ENCODE measurements at places on chromosomes 5 and 9. TPM values are rescaled to one million over a fixed set of nuclear protein-coding genes. Genes with fewer than 3 reads are reported as not detected.

GRCh38 chr5:169350759-169351240 is 49.9 kb upstream of the SLIT3 start:
- no peaks in the 10 kb centered on the region for H3K4me1 ChIP-seq
- H3K4me3 ChIP-seq: no peak overlapping the region
- no peaks in the 10 kb centered on the region for H3K36me3 ChIP-seq
- DNase-seq: peak; percentile 10

DNA sequence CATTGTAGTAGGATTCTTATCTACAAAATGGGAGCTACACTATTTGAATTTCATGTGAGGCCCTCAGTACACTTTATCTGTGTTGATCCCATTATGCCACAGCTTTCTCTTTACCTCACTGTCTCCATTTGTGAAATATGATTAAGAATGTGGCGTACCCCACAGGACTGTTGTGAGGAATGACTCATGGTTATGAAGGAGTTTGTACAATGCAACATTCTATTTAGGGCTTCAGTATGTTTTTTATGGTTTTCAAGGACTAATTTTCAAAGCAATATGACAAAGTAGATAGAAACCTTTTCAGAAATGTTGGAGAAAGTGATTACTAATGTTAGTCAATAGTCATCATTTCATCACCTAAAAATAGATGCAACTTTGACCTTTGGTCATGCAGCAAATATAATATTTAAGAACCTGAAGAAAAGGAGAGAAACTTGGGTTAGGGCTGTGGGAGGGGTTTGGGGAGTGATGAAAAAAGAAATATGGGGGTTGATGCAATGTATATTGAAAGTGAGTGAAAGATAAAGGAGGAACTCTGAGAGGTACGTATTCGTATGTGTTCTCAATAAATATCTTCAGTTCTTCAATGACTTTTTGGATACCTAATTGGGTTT is 53.7 kb upstream of the PIP5K1B start:
- DNase-seq: no peak
- H3K27ac ChIP-seq: no peak overlapping the region
- H3K4me3 ChIP-seq: no peak overlapping the region
- no peaks in the 10 kb centered on the region for H3K36me3 ChIP-seq

GRCh38 chr9:100761276-100761802 is 183.5 kb downstream of the CAVIN4 start:
- no peaks in the 10 kb centered on the region for H3K27me3 ChIP-seq
- H3K36me3 ChIP-seq: no peaks in the 10 kb centered on the region
- no peak overlapping the region for H3K27ac ChIP-seq
- H3K4me3 ChIP-seq: no peak overlapping the region
- H3K4me1 ChIP-seq: no peaks in the 10 kb centered on the region

Gene PLCXD3
- total RNA-seq: 71.4 TPM

DNA sequence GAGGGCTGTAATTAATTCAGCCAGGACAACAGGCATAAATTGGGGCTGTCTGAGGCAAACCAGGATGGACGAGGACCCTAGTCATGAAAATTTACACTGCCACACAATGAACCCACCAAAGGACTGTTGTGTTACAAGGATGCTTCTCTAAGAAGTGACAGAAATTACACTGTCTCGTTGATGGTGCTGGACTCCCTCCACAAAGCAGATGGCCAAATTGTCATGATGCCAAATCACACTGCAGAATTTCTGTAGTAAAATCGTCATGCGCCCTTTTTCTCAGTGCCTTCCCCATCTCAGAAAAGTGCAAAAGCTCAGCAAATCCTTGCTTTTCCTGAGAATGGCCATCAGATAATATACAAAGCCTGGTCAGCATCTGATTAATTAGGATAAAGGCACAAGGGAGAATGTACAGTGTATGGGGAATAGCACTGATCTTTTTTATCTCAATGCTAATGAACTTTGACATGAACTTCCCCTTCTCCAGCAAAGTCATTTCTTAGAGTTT is 545.8 kb downstream of the CSNK1G3 start:
- H3K27ac ChIP-seq: no peak overlapping the region
- H3K4me1 ChIP-seq: peaks cover 14% of the 10 kb centered on the region
- no peak overlapping the region for H3K4me3 ChIP-seq
- H3K27me3 ChIP-seq: no peaks in the 10 kb centered on the region
- H3K36me3 ChIP-seq: no peaks in the 10 kb centered on the region

DNA sequence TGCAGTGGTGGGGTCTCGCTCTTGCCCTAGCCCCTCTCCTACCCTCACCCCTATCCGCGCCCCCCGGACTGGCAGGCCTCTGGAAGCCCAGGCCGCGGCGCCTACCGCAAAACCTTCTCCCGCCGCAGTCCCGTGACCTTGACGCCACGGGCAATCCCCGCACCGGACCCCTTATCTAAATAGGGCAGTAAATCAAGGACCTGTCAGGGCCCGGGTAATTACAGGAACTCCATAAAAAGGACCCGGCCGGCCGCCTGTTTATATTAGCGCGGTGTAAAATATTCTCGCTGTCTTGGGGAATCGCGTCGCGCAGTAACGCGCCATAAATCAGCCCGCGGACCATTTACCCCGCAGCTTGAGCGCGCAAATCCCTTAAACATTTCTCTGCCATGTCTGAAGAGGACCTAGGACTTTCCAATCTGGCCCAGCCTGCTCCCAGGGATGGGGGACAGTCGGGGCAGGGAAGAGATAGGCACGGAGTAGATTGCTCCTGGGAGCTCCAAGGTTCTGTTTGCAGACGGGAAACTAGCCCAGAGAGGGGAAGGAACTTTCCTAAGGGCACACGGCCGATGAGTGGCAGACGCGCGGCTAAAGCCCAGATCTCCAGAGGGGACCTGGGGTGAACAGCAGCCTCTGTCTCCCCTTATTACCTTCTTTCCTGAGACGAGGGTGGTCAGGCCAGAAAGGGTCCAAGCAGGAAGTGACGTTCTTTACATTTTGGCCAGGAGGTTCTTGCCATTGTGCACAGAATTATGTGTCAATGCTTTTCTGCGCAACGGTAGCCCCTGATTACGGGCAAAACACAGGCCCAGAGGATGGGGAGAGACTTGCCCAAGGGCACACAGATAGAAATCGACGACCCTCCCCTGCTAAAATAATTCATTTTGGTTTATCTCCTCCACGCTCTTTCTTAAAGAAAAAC is 4.8 kb upstream of the HAND1 start:
- no peak overlapping the region for H3K4me3 ChIP-seq
- H3K27me3 ChIP-seq: peaks cover 27% of the 10 kb centered on the region
- DNase-seq: no peak
- H3K27ac ChIP-seq: no peak overlapping the region
- no peaks in the 10 kb centered on the region for H3K36me3 ChIP-seq
- H3K4me1 ChIP-seq: peaks cover 9% of the 10 kb centered on the region

Data from heart right ventricle (tissue), 16 donors.